CD4-positive, alpha-beta T cell treated with Interleukin-4 for 1 hour (primary cell): ENCODE measurements at places on chromosomes 4 and X.

GRCh38 chr4:138275963-138276621, 33.9 kb upstream of the SLC7A11 start:
- DNase-seq, result no peak

DNA sequence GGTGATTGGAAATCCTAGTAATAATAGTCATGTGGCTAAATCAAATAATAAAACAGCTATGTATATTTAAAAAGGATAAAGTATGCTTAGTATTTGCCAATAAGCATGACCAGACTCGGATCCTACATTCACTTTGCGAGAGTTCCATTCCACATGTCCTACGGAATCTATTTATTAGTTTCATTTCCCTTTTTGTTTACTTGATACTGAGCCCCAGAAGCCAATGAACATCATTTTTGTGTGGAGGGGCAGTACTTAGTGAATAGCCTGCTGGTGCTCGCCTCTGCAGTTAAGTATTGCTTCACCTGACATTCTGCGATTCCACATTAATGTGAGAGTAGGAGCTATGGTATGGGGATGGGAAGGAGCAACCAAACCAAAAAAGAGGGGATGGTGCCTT, 58.5 kb upstream of the NAP1L5 start:
- no peak for DNase-seq

DNA sequence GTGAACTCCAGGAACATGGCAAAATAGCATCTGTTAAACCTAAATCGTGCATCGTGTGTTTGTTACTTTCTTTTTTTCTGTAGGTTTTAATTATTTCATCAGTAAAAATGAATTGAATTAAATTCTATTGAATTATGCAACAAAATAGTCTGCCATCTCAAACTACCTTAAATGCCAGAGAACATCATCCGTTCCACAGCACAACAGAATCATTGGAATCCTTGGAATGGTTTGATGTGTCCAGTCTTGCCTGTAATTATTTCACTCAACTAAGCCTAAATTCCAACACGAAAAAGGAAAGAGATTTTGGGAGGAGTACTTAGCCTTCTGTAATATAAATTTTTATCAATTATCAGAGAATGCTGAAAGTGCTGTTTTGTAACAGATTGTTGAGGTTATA, 17.1 kb upstream of the SLC7A11 start:
- DNase-seq, result no peak

- no peak for DNase-seq
Observed at GRCh38 chr4:151169223-151169622, 69.8 kb downstream of the RPS3A start.

DNA sequence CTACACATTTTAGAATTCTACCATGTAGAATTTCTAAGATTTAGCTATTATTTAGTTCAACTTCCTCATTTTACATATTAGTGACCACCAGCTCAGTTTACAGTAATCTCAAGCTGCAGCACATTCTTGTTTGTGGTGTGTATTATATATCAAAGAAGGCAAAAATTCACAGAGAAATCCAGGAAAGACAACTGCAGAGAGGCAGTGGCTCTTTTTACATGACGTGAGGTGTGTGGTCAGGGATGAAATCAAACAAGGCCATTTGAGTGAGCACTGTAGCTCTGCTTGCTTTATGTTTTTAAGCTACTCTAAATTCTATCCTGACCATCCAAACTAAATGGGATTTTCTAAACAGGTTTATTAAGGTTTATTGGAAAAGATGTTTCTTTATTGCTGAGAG, 71.1 kb downstream of the COL25A1 start:
- no peak for DNase-seq

- no peak for DNase-seq
Observed at GRCh38 chr4:40931238-40931637, 181.5 kb downstream of the NSUN7 start.

GRCh38 chr4:128275346-128275745, 12.3 kb downstream of the PGRMC2 start:
- DNase-seq, result no peak
